ENCODE measurements at places on chromosomes 16 and 17.

- DNase-seq, result no peak
Observed at GRCh38 chr17:47792979-47793378, 28.6 kb downstream of the OSBPL7 start.

DNA sequence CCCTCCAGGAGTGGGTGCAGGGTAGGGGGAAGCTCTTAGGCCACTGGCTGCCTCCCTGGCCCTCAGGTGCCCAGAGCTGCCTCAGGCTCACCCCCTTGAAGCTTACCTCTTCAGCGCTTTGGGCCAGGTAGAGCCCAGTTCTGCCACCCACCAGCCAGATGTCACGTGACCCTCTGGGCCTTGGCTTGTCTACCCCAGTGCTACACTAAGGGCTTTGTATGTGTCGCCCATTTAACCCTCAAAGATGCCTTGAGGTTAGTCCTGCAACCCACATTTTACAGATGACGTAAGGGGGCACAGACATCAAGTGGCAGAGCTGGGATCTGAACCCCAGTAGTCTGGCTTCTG is 3.4 kb downstream of the HAS3 start:
- no peak for DNase-seq

DNA sequence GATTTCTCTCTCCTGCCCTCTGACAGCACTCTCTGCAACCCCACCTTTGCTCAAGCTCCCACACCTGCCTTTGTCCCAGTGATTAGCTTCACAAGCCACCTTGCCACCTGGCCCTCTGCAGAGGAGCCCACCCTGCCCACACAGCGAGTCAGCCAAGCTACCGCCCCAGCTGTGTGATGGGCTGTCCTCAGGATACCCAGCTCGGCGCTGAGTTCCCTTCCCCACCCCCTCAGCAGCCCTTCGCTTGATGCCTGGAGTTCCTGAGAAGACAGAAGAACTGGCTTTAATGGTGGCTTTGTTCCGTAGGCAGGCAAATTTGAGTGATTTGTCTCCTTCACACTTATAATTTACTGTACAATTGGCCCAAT is 266.4 kb downstream of the CBLN1 start:
- no peak for DNase-seq

GRCh38 chr17:77640916-77641605 is 317.4 kb upstream of the TNRC6C start:
- DNase-seq, result no peak

- DNase-seq, result no peak
Observed at GRCh38 chr17:56186222-56186786, 33.0 kb downstream of the ANKFN1 start.

DNA sequence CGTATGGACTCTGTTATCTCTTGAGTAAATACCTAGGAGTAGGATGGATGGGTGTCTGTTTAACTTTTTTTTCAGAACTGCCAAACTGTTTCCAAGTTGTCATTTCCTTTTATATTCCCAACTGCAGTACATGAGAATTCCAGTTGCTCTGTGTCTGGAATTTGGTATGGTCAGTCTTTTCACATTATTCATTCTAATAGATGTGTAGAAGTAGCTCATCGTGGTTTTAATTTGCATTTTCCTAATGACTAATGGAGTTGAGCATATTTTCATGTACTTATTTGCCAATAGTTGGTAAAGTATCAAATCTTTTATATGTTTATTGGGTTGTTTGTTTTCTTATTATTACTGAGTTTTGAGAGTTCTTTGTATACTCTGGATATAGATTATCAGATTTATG is 27.0 kb downstream of the MRTFB start:
- DNase-seq, result no peak

DNA sequence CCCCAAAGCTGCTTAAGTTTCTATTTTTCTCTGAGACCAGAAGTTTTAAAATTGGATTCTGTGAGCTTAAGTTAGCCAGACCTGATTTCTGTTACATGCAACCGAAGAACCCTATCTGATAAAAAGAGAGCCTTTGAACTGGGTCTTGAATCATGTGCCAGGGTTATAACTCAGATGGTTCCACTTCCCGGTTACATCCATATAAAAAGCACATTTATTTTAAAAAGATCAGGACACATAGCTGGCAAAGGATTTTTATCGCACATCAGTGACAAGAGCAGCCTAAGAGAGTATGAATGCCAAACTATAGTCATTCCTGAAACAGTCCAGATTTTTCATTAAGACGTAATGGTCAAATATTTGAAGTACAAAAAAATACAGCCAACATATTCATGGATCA is 32.5 kb upstream of the CLEC3A start:
- no peak for DNase-seq

GRCh38 chr17:45031231-45032173 is 19.9 kb downstream of the DCAKD start:
- no peak for DNase-seq
